Cardiac muscle cell (in vitro differentiated cells and primary cell): ENCODE measurements at places on chromosomes 11 and 22. TPM values are rescaled to one million over a fixed set of nuclear protein-coding genes. Genes with fewer than 3 reads are reported as not detected.

The ZNF70 gene
- total RNA-seq, result 6.4 and 8.4 TPM in 2 replicates

The OR2AT4 gene
- not detected in 2 replicates for total RNA-seq

The OR8D4 gene
- not detected in 2 replicates for total RNA-seq

The PRG3 gene
- not detected in 2 replicates for total RNA-seq

The CCDC73 gene
- not detected in 2 replicates for total RNA-seq
